Stomach (tissue), 19 donors: ENCODE measurements at places on chromosomes 4 and X. TPM values are rescaled to one million over a fixed set of nuclear protein-coding genes. Genes with fewer than 3 reads are reported as not detected.

GDI1 gene
- total RNA-seq = 131 TPM

- no peak overlapping the region for H3K4me3 ChIP-seq
- DNase-seq = no peak
- H3K4me1 ChIP-seq = no peaks in the 10 kb centered on the region
- H3K27ac ChIP-seq = no peak overlapping the region
- H3K36me3 ChIP-seq = no peaks in the 10 kb centered on the region
Observed at GRCh38 chr4:67746797-67747495, 7.2 kb downstream of the GNRHR start.

- no peak for DNase-seq
- no peaks in the 10 kb centered on the region for H3K27me3 ChIP-seq
- H3K4me3 ChIP-seq = no peak overlapping the region
- H3K36me3 ChIP-seq = no peaks in the 10 kb centered on the region
- no peak overlapping the region for H3K27ac ChIP-seq
Observed at GRCh38 chr4:114386637-114387233, 211.9 kb upstream of the UGT8 start.

DNA sequence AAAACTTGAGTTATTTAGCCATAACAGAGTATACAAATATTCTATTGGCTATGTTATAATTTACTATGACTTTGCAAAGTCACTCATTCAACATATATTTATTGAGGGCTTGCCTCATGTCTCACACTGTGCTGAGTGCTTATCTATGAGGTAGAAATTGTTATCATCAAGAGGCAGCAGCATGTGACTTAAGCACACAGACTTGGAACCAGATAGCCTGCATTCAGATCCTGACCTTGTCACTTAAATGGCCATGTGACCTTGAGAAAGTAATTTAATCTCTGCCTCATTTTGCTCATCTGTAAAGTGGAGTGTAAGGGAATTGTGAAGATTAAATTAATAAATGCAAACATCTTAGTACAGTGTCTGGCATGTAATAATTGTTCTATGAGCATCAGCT lies 10.1 kb upstream of the EXOSC9 start:
- H3K4me3 ChIP-seq = no peak overlapping the region
- H3K27me3 ChIP-seq = no peaks in the 10 kb centered on the region
- no peak overlapping the region for H3K27ac ChIP-seq
- no peaks in the 10 kb centered on the region for H3K4me1 ChIP-seq
- no peaks in the 10 kb centered on the region for H3K36me3 ChIP-seq

GRCh38 chrX:24125028-24125612 lies 24.4 kb upstream of the ZFX start:
- H3K27ac ChIP-seq = no peak overlapping the region
- peaks cover 15% of the 10 kb centered on the region for H3K4me1 ChIP-seq
- DNase-seq = peak; percentile 30
- H3K27me3 ChIP-seq = no peaks in the 10 kb centered on the region
- H3K36me3 ChIP-seq = no peaks in the 10 kb centered on the region
- no peak overlapping the region for H3K4me3 ChIP-seq

DNA sequence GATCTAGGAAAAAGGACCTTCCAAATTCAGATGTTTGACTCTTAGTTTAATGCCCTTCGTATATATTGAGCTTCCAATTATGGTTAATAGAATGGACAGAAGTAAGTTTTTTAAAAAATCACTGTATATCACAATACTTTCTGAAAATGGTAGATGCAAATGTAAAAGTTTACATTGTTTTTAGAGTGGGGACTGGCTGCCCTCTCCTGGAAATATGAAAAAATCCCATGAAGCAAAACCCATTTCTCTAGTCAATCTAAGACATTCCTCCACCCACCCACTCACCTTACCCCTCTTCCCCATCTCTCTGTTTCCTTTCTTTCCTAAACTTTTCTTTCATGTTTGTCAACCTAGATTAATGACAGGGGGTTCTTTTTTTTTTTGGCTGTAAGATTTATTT lies 134.5 kb downstream of the ARHGAP6 start:
- no peaks in the 10 kb centered on the region for H3K36me3 ChIP-seq
- no peak overlapping the region for H3K27ac ChIP-seq
- H3K4me1 ChIP-seq = no peaks in the 10 kb centered on the region
- DNase-seq = peak; percentile 35

GRCh38 chr4:113445286-113445685 lies 316.3 kb downstream of the CAMK2D start:
- peak overlapping the region; percentile 64 for H3K27ac ChIP-seq
- no peaks in the 10 kb centered on the region for H3K27me3 ChIP-seq
- no peaks in the 10 kb centered on the region for H3K36me3 ChIP-seq
- H3K4me1 ChIP-seq = peaks cover 48% of the 10 kb centered on the region
- H3K4me3 ChIP-seq = no peak overlapping the region

GRCh38 chrX:5646818-5647217 lies 581.8 kb downstream of the NLGN4X start:
- no peak for DNase-seq
- H3K36me3 ChIP-seq = no peaks in the 10 kb centered on the region
- no peaks in the 10 kb centered on the region for H3K4me1 ChIP-seq
- H3K27me3 ChIP-seq = no peaks in the 10 kb centered on the region

DNA sequence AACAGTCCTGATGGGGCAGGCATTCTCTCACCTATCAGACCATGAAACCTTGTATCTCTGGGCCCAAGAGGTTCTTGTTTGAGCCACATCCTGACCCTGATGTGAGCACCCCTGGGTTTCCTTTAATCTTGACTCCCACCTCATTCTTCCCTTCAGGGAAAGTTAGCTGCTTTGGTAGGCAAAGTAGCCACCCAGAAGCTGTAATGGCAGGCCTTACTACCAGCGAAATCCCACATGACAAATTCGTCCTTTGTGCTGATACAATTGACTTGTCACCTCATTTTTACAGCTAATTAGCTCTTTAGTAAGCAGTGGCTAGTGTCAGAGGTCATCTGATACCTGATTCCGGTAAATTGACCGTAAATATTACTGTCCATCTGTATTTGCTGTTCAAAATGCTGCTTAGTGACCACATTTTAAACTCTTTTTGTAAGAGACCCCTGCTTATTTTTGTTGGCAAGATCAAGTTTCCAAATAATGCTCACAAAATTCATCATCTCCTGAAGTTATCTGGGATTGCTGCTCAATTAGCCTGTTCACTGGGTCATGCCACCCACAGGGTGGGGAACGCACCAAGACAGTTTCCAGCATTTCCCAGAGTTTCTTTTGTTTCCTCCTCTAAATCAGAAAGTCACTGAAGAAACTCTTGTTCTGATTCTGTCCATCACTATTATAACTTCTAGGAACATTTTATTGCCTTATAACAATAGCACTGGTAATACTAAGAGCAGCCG lies 329.7 kb downstream of the GPAT3 start:
- H3K27ac ChIP-seq = no peak overlapping the region
- no peaks in the 10 kb centered on the region for H3K27me3 ChIP-seq
- no peaks in the 10 kb centered on the region for H3K36me3 ChIP-seq
- no peak for DNase-seq
- H3K4me1 ChIP-seq = no peaks in the 10 kb centered on the region

DNA sequence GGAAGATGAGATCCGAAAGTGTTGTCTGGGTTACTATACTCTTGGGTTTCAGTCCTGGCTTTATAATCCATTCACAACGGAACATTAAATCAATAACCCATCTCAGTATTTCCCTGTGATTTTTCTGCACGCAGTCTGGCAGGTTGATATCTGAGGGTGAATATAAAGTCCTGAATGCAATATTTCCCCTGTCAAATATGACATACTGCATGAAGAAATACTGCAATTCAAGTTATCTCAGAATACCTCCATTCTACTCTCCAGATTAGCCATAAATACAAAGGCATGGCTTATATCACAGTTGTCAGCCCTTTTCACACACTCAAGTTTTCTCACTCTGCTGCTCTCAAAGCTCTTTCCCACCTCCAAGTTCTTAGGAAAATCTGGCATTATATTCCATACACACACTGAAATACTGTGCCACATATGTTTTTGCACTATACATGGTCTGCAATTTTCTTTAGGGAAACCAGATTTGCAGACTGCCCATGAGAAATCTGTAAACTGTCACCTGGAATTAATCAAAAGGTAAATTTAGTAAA lies 64.7 kb downstream of the WDFY3 start:
- no peaks in the 10 kb centered on the region for H3K36me3 ChIP-seq
- no peaks in the 10 kb centered on the region for H3K4me1 ChIP-seq
- no peak for DNase-seq
- H3K27ac ChIP-seq = no peak overlapping the region
- no peak overlapping the region for H3K4me3 ChIP-seq

DNA sequence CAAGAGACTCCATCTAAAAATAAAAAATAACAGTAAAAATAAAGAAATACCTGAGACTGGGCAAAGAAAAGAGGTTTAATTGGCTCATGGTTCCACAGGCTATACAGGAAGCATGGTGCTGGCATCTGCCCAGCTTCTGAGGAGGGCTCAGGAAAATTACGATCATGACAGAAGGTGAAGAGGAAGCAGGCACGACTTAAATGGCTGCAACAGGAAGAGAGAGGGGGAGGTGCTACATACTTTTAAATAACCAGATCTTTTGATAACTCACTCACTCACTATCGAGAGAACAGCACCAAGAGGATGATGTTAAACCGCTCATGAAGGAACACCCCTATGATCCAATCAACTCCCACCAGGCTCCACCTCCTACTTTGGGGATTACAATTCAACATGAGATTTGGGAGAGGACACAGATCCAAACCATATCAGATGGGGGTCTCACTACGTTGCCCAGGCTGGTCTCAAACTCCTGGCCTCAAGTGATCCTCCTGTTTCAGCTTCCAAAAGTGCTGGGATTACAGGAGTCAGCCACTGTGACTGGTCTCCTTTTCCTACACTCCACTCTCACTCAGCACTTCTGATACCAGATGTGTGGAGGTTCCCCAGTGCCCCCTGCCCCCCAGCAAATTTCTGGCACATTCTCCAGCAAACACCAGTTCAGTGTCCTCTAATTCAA lies 11.9 kb upstream of the ZNF157 start:
- no peaks in the 10 kb centered on the region for H3K4me1 ChIP-seq
- DNase-seq = no peak
- no peak overlapping the region for H3K4me3 ChIP-seq
- H3K27me3 ChIP-seq = no peaks in the 10 kb centered on the region

HMX1 gene
- total RNA-seq = not detected

ADH6 gene
- not detected for total RNA-seq

HOPX gene
- 13.5 TPM for total RNA-seq

GRCh38 chrX:107119283-107119682 lies 661 bp upstream of the RBM41 start:
- no peaks in the 10 kb centered on the region for H3K27me3 ChIP-seq
- peaks cover 22% of the 10 kb centered on the region for H3K36me3 ChIP-seq
- peak overlapping the region; percentile 85 for H3K27ac ChIP-seq

DNA sequence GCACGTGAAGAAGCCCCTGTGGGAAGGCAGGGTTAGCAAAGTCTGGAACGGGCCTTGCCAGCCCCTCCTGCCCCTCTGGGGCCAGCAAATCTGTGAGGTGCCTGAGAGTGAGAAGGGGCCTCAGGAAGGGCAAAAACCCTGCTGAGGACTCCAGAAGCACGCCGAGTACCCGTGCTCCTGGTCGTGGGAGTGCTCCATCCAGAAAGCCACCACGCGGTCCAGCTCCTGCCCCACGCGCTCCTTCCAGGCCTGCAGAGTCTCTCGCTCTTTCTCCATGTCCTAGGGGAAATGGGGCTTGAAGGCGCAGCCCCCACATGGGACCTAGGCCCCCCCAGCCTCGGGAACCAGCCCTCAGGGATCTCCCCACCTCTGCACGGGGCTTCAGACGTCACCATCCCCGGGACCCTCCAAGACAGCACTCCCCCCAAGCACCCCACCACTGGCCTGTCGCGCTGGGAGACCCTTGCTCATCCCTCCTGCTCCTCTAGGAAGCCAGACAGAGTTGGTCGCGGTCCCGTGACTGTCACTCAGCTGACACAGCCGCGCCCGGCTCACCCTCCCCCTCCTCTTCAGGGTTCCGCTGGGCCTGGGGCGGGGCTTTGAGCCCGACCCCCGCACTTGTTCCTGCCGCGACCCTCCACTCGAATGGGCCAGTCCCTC lies at the start of gene RENBP:
Gene RENBP (minus strand): TSS at position 504 of the 660 bp plus-strand sequence. CDS start 33 bp downstream, at position 471.
- H3K27ac ChIP-seq = peak within 1 kb of the TSS; percentile 49
- peak within 1 kb of the TSS; percentile 32 for H3K4me3 ChIP-seq
- H3K4me1 ChIP-seq = peaks cover 4% of the 10 kb centered on the region
- H3K36me3 ChIP-seq = no peaks in the 10 kb centered on the region
- no peaks in the 10 kb centered on the region for H3K27me3 ChIP-seq
- peak; percentile 45 for DNase-seq

DNA sequence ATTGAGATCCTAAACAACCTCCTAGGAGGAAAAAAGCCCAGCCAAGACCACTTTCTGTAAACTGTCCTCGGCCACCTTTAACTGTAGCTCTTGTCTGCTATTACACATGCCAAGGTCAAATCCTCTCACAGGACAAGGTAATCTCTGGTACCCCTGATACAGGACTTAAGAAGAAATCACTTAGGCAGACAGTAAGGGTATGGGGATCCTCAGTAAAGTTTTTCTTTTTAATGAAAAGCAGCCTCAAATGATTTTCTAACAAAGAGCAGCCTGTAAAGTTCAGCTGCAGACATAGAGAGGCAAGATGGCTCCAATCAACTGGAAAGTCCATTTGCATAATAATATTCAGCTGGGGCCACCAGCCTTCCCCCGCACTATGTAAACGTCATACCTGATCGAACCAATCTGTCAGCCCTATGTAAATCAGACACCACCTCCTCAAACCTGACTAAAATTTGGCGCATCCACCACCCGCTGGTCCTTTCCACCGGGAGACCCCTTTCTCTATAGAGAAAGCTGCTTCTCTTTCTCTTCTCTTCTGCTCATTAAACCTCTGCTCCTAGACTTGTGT lies 14.6 kb upstream of the MPP1 start:
- H3K36me3 ChIP-seq = no peaks in the 10 kb centered on the region
- no peaks in the 10 kb centered on the region for H3K27me3 ChIP-seq
- no peaks in the 10 kb centered on the region for H3K4me1 ChIP-seq
- H3K27ac ChIP-seq = no peak overlapping the region
- no peak for DNase-seq
- H3K4me3 ChIP-seq = no peak overlapping the region

MAGEE1 gene
- 1.5 TPM for total RNA-seq

ARSJ gene
- total RNA-seq = 23.3 TPM

DNA sequence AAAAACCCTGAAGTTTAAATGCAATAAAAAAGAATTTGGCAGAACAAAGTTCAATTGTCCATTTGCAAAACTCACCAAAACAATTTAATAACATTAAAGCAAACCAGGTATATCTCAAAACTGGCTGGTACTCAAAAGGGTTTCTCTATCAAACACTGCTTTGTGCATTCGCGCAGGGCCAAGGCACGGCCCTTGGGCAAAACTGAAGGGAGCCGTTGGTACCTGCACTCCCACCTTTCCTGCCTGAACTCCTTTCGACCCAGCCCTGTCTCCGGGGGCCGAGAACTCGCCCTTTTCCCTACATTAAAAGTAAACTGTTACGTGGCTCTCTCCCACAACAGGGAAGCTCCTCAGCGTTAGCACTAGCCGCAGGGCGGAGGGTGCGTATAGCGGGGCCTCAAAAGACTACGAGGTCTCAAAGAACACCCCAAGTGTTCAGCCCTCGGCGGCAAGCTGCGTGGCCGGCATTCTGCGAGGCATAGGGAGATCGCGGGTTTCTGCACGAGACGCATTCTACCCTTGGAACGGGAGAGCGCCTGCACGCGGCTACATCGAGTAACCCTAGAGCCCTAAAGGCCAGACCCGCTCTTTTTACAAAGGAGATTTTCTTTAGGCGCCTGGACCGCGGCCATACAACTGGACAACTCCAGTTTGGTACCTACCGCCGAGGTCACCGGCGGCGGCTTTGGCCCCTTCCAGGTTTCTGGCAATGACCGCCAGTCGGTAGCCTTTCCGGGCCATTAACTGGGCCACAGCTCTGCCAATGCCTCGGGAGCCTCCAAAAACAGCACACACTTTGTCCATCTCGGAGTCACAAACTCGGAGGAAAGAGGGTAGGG lies 550 bp downstream of the CBR4 start:
- peak overlapping the region; percentile 63 for H3K4me3 ChIP-seq
- H3K4me1 ChIP-seq = peaks cover 52% of the 10 kb centered on the region
- peak overlapping the region; percentile 93 for H3K27ac ChIP-seq
- no peaks in the 10 kb centered on the region for H3K27me3 ChIP-seq
- DNase-seq = peak; percentile 88

MAGEB17 gene
- total RNA-seq = not detected

HTT gene
- 74.7 TPM for total RNA-seq

MAGEA9B gene
- total RNA-seq = not detected
